ENCODE measurements at places on chromosomes 11 and 22. TPM values are rescaled to one million over a fixed set of nuclear protein-coding genes. Genes with fewer than 3 reads are reported as not detected.

Gene EWSR1
- 215 TPM for total RNA-seq

Gene C11orf21
- not detected for total RNA-seq

Gene UPK3A
- total RNA-seq, result not detected

Gene F2
- 0.10 TPM for total RNA-seq

Gene KRTAP5-8
- total RNA-seq, result not detected

Gene KRTAP5-5
- total RNA-seq, result not detected

Gene GAL3ST3
- not detected for total RNA-seq

Gene IFTAP
- total RNA-seq, result 18.1 TPM

Gene SLC36A4
- 7.1 TPM for total RNA-seq

Gene MUC5AC
- total RNA-seq, result not detected

Gene TIGD3
- total RNA-seq, result 0.30 TPM

Gene KRTAP5-10
- total RNA-seq, result not detected

Gene RAB30
- 5.0 TPM for total RNA-seq

Gene NOX4
- total RNA-seq, result 31.4 TPM

Gene PTPN5
- not detected for total RNA-seq

Gene CDC42EP2
- total RNA-seq, result 40.8 TPM

Gene CTSW
- 0.20 TPM for total RNA-seq

Gene UBE2L3
- total RNA-seq, result 89.7 TPM

Gene MMP27
- not detected for total RNA-seq

Gene CBLIF
- not detected for total RNA-seq

Gene PLAAT4
- 12.7 TPM for total RNA-seq

Gene GRM5
- 0.07 TPM for total RNA-seq

Gene ANKK1
- total RNA-seq, result 0.05 TPM

All from mammary microvascular endothelial cell (primary cell).